ENCODE measurements at places on chromosomes 5 and 9. TPM values are rescaled to one million over a fixed set of nuclear protein-coding genes. Genes with fewer than 3 reads are reported as not detected.

Gene PRRX2
- not detected for total RNA-seq

Gene PTGES
- total RNA-seq = 0.41 TPM

- DNase-seq = no peak
Measured at GRCh38 chr5:1522601-1523479, 920 bp downstream of the LPCAT1 start.

Gene GABBR2
- total RNA-seq = not detected

Gene GAPT
- not detected for total RNA-seq

DNA sequence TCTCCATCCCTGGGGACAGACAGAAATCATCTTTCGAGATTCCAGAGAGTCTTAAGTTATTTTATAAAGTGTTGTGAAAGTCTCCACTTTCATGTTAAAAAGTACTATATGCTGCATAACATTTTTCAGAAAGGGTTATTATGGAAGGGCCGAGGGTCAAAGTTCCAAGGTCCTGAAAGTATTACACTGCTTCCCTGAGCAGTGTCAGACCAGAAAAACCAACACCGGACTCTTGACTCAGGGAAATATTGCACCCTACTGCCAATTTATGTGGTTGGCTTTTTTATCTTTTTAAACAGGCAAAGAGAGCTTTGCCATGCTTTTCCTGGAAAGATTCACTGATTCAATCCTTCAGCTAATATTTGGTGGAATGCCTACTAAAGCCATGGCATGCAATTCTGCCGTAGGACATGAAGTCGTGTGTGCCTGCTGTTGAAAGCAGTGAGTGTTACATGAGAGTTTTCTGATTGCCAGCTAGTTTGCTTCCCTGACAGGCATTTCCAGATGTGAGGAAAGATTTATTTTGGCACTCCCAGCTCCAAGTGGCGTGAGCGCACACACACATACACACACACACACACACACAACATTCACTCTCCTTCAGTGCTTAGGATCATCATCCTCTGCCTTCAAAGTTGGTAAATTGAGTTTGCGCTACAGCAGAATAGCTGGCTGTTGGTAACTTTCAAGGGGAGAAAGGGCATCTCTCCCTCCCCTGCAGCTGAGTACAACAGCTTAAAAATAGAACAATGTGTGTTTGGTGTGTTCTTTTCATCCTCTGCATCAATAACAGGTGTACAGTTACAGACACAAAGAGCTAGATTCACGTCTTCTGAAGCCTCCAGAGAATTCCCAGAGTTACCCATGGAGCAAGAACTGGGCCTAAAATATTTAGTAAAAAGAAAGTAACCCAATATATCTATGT, 45.6 kb downstream of the SLC1A3 start:
- DNase-seq = no peak

- DNase-seq = no peak
Measured at GRCh38 chr5:3801967-3802366, 206.3 kb downstream of the IRX1 start.
